ENCODE measurements at places on chromosomes 2 and 18.

GRCh38 chr2:235928751-235929370 is 239.3 kb downstream of the GBX2 start:
- DNase-seq, result no peak

DNA sequence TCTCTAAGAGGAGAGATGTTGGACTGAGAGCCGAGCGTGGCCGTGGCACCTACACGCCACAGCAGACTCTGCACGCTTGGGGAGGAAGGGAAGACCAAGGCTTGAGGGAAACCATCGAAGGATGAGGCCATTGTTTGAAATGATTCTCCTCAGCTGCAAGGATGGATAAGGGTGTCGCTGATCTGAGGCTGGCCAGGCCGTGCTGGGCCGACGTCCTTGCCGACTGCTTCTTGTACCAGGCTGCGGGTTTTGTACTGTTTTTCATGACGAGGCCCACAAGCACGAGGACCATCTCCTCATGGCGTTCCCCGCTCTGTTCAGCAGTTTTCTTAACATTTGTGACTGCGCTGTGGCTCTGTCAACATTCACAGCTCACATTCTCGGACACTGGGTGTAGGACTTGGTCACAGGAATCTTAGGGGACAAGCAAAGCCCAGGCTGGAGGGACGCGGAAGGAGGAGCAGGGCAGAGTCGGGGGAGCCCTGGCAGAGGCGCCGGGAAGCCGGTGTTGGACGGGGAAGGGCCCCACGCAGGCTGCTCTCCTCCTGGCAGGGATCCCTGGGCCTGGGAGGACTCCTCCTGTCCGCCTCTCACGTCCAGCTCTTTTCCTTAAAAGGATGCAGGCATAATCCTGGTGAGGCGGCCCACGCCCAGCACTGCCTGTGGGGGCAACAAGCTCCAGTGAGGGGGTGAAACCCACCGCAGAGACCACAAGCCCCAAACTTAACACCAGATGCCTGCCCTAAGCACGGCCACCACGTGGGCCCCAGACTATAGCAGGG is 259.0 kb upstream of the SALL3 start:
- no peak for DNase-seq

DNA sequence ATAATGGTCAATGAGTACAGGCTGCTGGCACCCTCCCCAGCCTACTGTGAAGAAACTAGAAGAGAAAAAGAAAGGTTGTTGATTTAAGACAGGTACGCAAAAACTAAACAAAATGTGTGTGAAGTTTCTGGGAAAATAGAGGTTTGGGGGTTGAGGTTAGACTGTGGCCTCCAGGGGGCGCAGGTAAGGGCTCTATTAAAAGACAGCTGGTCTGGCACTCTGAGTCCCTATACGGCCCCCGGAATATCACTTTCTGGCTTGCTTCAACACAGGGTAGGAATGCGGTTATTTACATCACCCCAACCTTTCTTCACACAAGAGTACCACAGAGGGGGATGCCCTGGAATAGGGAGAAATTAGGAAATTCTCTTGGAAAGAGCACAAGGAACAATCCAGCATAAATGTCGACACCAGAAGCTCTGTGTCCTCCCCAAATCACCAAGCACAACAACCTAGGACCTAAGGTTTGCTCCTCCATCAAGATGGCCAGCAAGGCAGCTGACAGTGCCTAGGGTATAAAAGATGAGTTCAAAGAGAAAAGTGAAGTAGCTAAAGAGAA is 480.8 kb upstream of the KLHL29 start:
- DNase-seq, result peak; percentile 39

GRCh38 chr2:215793747-215794595 is 219.4 kb downstream of the MREG start:
- DNase-seq, result no peak

DNA sequence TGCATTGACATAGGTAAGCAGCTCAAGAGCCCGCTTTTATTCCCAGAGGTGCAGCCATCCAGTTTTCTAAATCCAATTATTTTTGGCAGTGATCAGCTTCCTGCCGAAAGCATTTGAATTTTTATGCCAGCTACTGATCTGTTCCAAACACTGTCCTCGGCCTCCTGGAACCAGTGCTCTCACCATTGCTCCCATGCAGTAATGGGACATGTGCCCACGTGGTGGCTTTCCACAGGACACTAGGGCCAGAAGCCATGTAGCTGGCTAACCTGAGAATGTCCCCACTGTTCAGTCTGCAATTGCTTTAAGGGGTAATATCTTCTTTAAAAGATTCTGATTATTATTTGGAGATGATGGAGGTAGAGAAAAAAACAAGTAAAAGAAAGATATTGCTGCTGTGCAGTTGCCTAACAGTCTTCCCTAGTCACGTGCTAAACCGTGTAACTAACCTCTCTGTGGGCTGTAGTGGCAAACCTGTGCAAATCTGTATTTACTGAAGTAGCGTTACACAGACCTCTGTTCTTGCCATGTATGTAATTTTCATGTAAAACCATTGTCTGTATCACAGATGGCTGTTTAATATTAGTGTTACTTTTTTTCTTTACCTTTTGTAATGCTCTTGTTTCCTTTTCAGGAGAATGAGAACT is 13.0 kb downstream of the GRHL1 start:
- no peak for DNase-seq

GRCh38 chr2:207662203-207662602 is 37.0 kb upstream of the METTL21A start:
- DNase-seq, result no peak
